Peyer's patch (tissue), 4 donors: ENCODE measurements at places on chromosomes 2 and 18. TPM values are rescaled to one million over a fixed set of nuclear protein-coding genes. Genes with fewer than 3 reads are reported as not detected.

The PCARE gene
- not detected for total RNA-seq

DNA sequence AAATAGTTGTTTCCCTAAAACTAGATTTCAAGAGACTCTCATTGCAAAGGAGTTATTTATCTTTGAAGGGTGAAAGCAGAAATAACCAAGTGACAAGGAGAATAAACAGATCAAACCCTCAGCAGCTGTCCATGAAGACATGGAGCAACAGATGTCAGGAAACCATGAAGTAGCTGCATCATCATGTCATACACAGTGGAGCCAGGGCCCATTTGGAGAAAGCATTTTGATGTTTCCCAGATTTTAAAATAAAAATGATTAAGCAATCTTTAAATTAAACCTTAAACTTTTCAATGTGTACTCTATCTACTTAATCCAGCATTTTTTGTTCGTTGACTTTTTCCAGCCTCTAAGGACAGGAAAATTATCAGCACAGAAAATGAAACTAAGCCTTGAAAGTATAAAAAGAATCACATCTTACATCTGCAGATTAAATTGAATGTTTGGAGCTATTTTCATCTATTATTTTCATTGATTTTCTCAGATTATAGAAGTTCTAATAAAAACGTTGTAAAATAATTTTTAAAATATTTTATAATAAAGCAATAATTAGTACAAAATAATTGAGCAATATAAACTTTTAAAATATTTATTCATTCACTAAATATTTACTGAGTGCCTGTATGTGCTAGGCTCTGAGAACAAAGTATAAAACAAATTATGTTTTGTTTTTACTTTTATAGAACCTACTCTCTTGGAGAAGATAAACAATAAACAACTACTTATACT, 860.1 kb downstream of the BCL11A start:
- no peaks in the 10 kb centered on the region for H3K4me1 ChIP-seq
- H3K27me3 ChIP-seq = no peaks in the 10 kb centered on the region
- H3K36me3 ChIP-seq = no peaks in the 10 kb centered on the region
- no peak for DNase-seq
- H3K4me3 ChIP-seq = no peak overlapping the region

- H3K36me3 ChIP-seq = no peaks in the 10 kb centered on the region
- H3K4me3 ChIP-seq = no peak overlapping the region
- no peaks in the 10 kb centered on the region for H3K4me1 ChIP-seq
- no peak overlapping the region for H3K27ac ChIP-seq
Measured at GRCh38 chr2:53356291-53356905, 411.2 kb upstream of the CHAC2 start.

- H3K36me3 ChIP-seq = no peaks in the 10 kb centered on the region
- H3K27ac ChIP-seq = peak overlapping the region; percentile 71
- H3K4me3 ChIP-seq = no peak overlapping the region
- H3K4me1 ChIP-seq = no peaks in the 10 kb centered on the region
Measured at GRCh38 chr2:64122358-64122757, 21.9 kb downstream of the PELI1 start.

The RGPD3 gene
- not detected for total RNA-seq

- H3K27ac ChIP-seq = no peak overlapping the region
- no peaks in the 10 kb centered on the region for H3K4me1 ChIP-seq
- no peaks in the 10 kb centered on the region for H3K36me3 ChIP-seq
- DNase-seq = no peak
Measured at GRCh38 chr2:201360256-201360655, 3.1 kb upstream of the FLACC1 start.

DNA sequence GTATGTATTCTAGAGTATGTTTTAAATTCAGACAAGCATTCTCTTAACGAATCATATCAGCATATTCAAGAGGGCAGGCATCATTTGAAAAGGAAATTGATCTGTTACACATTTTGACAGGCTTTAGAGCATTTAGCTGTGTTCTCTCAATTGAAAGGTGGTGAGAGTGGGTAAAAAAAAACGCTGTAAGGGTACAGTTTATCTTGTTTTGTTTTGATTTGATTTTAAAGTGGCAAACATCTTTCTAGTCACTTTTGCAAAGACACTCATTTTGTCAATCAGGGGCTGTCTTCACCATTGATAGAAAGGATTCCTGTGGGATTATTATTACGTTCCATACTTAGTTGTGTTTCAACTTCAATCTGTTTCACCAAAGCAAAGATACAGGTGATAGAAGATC, 2.2 kb downstream of the CDH19 start:
- H3K27me3 ChIP-seq = no peaks in the 10 kb centered on the region
- no peak overlapping the region for H3K4me3 ChIP-seq
- no peaks in the 10 kb centered on the region for H3K36me3 ChIP-seq

GRCh38 chr2:49837561-49838293, 683.4 kb upstream of the FSHR start:
- H3K4me1 ChIP-seq = no peaks in the 10 kb centered on the region
- H3K27me3 ChIP-seq = no peaks in the 10 kb centered on the region
- no peak for DNase-seq
- H3K4me3 ChIP-seq = no peak overlapping the region

GRCh38 chr2:235472443-235472842, 21.4 kb upstream of the AGAP1 start:
- no peak overlapping the region for H3K27ac ChIP-seq
- H3K36me3 ChIP-seq = no peaks in the 10 kb centered on the region
- H3K4me3 ChIP-seq = no peak overlapping the region
- no peaks in the 10 kb centered on the region for H3K27me3 ChIP-seq

GRCh38 chr2:201882353-201883090, 76.2 kb downstream of the CDK15 start:
- no peaks in the 10 kb centered on the region for H3K4me1 ChIP-seq
- no peak overlapping the region for H3K4me3 ChIP-seq
- H3K27ac ChIP-seq = no peak overlapping the region
- DNase-seq = no peak
- no peaks in the 10 kb centered on the region for H3K27me3 ChIP-seq

- H3K36me3 ChIP-seq = no peaks in the 10 kb centered on the region
- no peaks in the 10 kb centered on the region for H3K4me1 ChIP-seq
- no peak for DNase-seq
- no peak overlapping the region for H3K27ac ChIP-seq
- no peak overlapping the region for H3K4me3 ChIP-seq
Measured at GRCh38 chr2:62150597-62151305, 45.2 kb upstream of the B3GNT2 start.

DNA sequence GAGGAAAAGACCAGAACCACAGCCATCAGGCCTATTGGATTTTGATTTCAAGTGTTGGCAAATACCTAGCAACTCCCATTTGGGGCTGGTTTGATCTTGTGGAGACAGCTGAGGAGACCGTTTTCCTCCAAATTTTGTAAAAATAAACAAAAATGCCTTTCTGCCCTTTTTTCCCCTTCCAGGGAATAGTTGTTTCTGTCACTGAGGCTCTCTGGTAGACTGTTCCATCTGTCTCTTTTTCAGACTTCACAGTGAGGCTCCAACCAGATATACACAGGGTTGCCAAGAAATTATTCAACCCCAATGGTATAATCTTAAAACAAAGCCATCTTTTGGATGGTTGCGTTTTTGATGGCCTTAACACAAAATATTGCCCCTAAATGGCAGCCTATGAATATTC, 115.7 kb downstream of the ACOXL start:
- no peaks in the 10 kb centered on the region for H3K27me3 ChIP-seq
- no peaks in the 10 kb centered on the region for H3K4me1 ChIP-seq
- no peak overlapping the region for H3K27ac ChIP-seq
- no peaks in the 10 kb centered on the region for H3K36me3 ChIP-seq

The MEP1B gene
- 477 TPM for total RNA-seq

DNA sequence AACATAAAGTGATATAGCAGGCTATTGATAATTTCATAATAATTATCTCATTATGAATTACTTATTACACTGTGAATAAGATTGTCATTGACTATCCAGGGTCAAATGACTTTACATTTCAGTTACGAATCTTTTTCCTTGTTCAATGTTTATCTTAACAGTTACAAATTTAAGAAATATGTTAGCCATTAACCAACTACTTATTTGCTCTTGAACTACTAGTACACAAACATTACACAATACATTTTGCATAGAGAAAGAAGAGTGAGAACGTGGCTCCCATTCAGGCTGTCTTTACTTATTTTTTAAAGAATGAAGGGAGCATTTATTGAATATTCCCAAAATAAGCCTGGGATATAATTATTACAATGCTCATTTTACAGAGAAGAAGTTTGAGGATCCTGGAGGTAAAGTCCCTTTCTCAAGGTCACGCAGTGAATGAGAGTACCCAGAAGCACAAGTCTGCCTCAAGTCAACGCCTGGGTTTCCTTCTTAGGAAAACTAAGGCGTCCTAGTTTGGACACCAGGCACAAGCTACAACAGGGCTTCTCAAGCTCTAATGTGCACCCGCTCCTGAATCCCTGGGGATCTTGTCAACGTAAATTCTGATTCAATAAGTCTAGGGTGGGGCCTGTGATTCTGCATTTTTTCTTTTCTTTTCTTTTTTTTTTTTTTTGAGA, 164.2 kb downstream of the FIGN start:
- H3K4me3 ChIP-seq = no peak overlapping the region
- no peak overlapping the region for H3K27ac ChIP-seq
- no peaks in the 10 kb centered on the region for H3K36me3 ChIP-seq

- H3K27ac ChIP-seq = peak overlapping the region; percentile 48
- peak overlapping the region; percentile 3 for H3K4me3 ChIP-seq
- H3K4me1 ChIP-seq = peaks cover 12% of the 10 kb centered on the region
- DNase-seq = peak; percentile 80
Measured at GRCh38 chr2:233418761-233419546, 64.7 kb downstream of the DGKD start.

DNA sequence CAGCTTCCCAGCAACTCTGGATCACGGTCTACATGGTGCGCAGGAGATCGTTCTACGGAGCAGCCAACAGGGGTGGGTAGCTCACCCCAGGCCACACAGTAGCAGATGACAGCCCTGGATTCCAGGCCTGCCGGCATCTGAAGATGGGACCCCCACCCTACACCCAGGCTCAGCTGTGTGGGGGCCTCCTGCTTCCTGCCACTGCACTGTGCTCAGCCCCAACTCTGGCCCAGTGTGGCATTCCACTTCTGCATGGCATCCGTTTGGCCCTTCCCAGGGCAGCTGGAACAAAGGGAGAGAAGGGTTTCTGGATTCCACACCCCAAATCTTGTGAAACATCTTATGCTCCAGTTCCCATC, 9.1 kb downstream of the PER2 start:
- no peak overlapping the region for H3K27ac ChIP-seq
- H3K27me3 ChIP-seq = no peaks in the 10 kb centered on the region
- H3K4me1 ChIP-seq = no peaks in the 10 kb centered on the region
- no peak overlapping the region for H3K4me3 ChIP-seq

GRCh38 chr2:132422736-132423135, 6.1 kb downstream of the GPR39 start:
- H3K36me3 ChIP-seq = no peaks in the 10 kb centered on the region
- H3K27me3 ChIP-seq = no peaks in the 10 kb centered on the region
- H3K27ac ChIP-seq = no peak overlapping the region
- DNase-seq = no peak

The CHMP3 gene
- 139 TPM for total RNA-seq

DNA sequence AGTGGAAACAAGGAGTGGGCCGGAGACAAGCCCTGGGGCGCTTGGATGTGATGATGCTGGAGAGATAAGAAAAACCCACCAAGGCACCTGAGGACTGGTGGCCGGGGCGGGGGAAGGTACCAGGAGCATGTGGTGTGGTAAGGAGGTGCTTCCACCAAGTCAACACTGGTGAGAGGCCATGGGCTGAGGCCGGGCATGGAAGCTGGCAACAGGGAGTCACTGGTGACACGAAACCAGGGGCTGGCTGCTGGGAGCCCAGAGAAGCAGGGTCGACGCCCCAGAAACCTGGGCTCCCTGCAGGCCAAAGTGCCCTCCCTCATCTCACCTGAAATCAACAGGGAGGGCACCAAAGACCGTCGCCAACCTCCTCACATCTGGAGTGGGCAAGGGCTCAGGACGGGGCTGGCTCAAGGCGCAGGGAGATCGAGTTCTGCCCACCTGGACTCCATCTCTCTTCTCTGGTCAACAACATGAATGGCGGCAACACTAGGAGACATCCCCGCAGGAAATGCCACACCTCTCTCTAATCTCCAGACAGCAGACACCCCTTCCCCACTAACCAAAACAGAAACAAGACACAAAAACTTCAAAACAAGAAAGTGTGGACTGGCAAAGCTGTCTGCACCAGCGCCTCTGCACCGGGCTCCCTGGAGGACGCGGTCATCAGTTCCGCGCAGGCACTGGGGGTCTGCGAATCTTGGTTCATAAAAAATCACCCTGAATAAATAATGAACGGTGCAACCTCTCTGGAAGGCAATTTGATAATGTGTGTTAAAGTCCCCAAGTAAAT, 185.5 kb downstream of the HDAC4 start:
- H3K27me3 ChIP-seq = no peaks in the 10 kb centered on the region
- H3K4me1 ChIP-seq = no peaks in the 10 kb centered on the region
- no peak overlapping the region for H3K4me3 ChIP-seq
- H3K27ac ChIP-seq = no peak overlapping the region

The LAMA3 gene
- total RNA-seq = 14.9 TPM
